ENCODE measurements at places on chromosomes 16 and 17.

DNA sequence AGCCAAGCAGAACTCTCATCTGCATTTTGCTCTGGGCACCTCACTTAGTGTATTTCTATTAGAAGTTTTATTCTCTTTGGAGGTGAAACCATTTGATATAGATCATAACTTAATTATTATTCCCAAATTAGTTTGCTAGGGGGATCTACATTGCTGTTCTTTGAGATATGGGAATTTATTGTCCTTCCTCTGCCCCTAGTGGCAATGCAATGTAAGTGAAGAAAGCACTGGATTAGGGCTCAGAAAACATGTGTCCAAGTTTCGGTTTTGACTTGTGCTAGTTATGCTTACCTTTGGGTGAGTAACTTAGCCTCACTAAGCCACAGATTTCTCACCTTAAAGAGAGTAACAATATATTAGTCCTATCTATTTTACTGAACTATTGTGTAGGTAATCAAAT lies 2.9 kb downstream of the KRT39 start:
- no peak for DNase-seq

DNA sequence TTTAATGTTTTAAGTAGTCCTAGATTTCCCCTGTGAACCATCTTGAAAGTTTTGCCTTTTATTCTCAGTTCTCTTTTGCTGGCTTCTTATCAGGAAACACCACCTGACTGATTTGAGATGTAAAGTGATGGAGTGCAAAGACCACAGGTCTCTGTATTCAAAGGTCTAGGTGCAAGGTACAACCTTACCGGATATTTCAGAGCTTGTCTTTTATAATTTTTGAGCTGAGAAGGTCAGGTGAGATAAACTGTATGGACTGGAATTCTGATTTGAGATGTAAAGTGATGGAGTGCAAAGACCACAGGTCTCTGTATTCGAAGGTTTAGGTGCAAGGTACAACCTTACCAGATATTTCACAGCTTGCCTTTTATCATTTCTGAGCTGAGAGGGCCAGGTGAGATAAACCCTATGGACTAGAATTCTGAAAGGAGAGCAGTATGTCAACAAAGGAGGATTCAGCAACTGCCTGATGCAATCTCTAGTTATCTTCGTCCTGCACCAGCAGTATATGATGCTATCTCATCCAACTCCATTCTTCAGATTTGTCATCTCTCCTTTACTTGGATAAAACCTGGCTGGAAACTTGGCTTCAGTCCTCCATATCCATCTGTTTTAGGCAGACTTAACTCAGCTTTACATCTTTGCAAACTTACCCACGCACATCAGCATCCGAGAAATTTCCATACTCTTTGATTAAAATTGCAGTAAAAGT lies 64.3 kb downstream of the CENPV start:
- DNase-seq = no peak

DNA sequence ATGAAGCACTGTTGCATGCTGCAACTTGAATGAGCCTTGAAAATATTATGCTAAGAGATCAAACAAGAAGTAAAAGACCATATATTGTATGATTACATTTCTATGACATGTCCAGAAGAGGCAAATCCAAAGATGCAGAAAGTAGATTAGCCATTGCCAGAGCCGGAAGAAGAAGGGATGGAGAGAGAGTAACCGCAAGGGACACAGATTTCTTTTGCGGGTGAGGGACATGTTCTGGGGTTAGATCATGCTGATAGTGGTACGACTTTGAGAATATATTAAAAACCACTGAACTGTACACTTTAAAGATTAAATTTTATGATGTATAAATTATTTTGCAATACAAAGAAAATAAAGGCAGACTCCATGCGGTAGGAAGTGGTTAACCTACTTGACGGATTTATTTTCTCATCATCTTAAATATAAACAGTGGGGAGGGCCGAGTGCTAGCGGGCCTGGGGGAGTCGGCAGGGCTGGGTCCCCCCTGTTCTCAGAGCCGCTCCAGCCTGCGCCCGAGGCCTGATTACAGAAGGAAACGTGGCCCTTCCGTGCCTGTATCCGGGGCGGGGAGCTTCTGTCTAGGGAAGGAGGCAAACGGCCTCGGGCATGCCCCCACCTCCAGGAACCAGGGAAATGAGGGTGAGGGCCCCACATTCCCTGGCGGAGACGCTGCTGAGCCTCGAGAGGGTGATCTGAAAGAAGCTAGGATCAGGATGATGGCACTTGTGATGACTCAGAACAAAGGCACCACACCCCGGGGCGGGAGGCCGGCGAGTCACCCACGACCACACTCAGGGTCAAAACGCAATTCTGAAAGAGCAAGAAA lies 48.0 kb downstream of the SHCBP1 start:
- DNase-seq = no peak

- DNase-seq = no peak
Observed at GRCh38 chr17:17560975-17561374, 30.5 kb downstream of the PEMT start.

Measured in heart right ventricle (tissue), 16 donors.